ENCODE measurements at places on chromosomes 16 and 17.

DNA sequence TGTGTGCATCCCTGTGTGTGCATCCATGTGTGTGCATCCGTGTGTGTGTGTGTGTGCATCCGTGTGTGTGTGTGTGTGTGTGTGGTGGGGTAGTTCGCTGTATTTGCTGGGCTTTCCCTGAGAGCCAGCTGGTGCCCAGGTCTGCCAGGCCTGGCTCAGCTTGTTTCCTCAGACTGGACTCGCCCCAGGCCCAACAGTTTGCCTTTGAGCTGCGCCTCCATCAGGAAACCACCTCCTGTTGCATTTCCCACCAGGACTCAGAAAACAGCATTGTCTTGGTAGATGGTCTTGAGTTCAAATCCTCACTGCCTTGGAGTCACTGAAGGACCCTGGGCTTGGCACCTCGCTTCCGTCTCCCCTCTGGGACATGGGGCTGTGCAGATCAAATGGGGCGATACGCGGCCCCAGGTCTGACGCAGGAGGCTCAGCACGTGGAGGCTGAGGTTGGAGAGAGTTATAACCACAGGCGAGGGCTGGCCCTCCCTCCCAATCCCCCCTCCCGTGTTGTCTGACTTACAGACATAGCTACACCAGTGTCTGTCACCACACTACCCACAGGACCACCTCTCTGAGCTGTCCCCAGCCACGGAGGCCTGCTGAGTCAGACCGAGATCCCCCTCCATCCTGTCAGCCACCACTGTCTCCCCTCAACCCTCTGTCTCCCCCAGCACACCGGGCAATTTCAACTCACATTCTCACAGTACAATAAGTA, 4.7 kb downstream of the ITGAE start:
- DNase-seq, result no peak

DNA sequence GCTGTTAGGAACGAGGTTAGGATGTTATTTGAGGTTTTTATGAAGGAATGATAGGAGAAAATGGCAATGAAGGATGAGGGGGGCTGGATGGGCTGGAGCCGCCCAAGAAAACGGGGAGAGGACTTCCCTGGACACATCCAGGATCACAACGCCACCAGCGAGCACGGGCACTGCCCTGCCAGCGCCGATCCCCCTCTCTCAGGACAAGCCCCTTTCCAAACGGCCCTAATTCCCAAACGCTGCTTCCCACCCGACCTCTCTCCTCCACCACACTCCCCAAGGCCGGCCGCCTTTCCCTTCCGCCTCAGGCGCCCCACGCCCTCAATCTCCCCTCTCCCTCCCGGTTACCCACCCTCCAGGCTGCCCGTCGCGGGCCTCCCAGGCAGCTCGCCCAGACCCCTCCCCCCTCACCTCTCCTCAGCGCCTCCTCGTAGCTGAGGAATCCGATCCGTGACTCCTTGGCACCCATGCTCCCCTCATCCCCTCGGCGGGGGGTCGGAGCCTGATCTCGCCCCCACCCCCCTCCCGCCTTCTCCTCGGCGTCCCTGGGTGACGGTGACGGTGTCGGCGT, 377 bp downstream of the USP32 start:
- peak; percentile 90 for DNase-seq

DNA sequence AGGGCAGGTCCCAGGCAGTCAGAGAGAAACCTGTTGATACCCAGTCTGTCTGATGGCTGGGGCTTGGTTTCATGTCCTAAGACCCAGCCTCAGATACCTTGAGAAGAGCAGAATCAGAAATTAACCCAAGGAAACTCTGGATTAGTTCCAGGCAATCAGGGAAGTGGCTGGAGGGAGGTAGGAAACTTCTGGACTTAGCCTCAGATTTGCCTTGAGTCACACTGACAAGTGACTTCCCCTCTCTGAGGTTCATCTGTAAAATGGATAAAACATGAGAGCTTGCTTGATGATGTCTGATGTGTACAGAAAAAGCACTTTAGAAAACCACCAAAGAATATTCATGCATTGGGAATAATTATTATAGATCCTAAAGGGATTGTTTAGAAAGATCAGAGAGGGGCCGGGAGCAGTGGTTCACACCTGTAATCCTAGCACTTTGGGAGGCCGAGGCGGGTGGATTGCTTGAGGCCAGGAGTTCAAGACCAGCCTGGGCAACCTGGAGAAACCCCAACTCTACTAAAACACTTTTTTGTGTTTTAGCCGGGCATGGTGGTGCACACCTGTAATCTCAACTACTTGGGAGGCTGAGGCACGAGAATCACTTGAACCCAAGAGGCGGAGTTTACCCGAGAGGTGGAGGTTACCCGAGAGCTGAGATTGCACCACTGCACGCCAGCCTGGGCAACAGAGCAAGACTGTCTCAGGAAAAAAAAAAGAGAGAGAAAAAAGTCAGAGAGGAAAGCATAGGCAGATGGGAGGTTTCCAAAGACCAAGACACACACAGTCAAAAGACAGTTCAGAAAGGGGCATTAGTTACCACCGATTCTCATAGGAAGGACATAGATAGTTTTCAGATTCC, 3.8 kb downstream of the CIITA start:
- no peak for DNase-seq

DNA sequence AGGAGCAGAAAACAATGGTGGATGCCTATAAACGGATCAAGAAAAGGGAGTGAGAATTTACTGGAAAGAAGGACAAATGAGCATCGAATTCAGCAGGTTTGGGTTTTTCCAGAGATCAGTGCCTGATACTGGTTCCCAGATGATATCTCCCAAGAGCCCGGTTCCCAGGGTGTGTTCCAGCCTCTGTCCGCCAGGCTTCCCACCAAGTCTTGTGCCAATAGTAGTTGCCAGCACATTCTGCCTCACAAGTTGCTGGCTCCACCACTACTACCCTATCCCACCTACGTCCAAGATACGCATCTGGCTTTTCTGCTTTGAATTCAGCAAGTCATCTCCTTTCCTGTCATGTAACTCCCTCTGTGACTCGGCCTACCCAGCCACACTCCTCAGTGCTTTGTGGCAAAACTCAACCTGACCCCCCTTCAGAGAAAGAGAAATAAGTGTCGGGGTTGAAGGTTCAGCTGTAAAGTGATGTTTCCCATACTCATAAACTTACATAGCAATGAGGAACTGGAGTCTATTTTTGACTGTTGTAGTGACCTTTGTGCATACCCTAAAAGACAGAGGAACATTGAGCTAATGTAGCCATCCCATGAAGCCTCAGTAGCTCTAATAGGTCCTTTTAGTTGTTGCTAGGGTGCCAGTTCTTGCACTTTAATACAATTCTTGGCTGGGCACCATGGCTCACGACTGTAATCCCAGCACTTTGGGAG, 277.0 kb downstream of the IRX3 start:
- DNase-seq, result no peak

- DNase-seq, result no peak
Observed at GRCh38 chr17:82869536-82869935, 29.7 kb upstream of the ZNF750 start.

Data from hepatocyte (in vitro differentiated cells).